ENCODE measurements at places on chromosomes 3 and 15.

DNA sequence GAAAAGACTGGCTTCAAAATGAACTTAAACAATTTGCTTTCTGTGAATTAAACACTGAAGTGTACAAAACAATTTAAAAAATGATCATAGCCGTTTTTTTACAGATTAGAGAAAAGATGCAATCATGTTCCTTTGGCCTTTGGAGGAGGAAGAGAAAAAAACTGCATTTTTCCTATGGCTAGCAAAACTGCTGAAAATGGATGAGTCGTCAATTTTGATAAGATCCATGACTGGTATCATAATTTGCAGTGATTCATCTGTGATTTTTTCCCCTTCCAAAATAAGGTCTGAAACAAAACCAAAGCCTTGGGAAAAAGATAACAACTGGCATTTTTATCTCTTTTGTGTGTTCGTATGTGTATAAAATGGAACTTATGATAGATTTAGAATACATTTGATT lies 255.6 kb upstream of the SATB1 start:
- DNase-seq, result no peak

GRCh38 chr15:51775967-51776816 lies 24.8 kb downstream of the TMOD2 start:
- DNase-seq, result no peak

DNA sequence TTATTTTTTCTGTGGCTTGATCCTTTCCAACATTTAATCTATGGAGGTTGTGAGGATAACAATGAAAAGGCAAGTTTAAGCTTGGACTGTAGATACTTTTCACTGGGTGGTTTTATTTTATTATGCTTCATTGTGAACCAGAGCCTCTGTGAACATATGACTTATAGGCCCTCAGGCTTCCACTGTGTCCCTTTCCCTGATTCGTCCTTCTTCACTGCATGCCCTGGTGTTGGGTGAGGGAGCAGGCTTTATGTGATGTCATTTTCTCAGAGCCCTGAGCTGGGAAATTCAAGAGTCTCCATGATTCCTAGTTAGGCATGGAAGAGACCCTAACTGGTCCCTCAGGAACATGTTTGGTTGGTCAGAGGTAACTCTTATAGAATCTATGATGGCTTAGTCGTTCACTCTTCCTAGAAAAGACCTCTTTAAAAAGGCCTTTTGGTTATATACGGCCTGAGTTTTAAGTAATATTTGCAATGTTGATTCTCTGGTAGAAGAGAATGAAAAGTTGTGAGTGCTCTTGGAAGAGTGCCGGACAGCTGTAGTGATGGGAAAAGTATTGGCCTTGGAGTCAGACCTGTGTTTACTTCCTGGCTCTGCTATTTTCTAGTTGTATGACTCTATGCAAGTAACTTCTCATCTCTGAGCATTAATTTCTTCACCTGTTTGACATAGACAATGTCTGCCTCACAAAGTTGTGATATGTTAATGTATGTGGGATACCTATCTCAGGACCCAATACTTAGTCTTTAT lies 168.4 kb downstream of the LPP start:
- no peak for DNase-seq

DNA sequence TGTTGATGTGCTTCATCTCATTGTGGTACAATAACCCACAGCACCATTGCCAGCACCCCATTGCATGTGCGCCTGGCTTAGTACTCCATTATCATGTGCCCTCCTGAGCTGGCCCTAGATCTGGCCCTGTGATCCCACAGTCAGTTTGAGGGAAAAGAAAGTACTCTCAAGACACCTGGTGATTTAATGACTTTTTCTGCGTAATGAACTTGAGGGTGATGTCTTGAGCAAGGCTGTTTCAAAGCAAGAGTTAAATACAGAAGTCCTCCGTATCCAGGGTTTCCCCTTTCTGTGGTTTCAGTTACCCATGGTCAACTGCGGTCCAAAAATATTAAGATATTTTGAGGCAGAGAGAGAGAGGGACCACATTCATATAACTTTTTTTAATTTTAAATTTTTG lies 16.3 kb downstream of the C3orf20 start:
- no peak for DNase-seq

- no peak for DNase-seq
Measured at GRCh38 chr3:146387566-146387965, 81.8 kb downstream of the PLSCR2 start.

DNA sequence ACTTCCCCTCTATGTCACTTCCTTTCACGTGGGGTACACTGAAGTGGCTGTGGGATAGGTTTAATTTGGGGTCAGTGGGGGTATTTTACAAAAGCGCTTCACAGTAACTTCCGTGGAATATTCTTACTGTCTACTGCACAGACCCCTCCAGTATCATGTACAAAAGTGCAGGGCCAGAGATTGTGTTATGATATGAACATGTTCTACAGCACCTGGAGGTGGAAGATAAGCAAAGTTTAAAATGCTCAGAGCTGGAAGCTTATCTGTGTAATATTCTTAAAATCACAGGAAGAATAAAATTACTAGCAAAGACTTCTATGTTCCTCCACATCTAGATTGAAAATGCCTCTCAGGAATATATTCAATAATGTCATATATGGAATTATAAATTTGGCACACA lies 84.1 kb upstream of the TRIM42 start:
- DNase-seq, result no peak

- no peak for DNase-seq
Measured at GRCh38 chr3:74839566-74839965, 225.1 kb upstream of the CNTN3 start.

DNA sequence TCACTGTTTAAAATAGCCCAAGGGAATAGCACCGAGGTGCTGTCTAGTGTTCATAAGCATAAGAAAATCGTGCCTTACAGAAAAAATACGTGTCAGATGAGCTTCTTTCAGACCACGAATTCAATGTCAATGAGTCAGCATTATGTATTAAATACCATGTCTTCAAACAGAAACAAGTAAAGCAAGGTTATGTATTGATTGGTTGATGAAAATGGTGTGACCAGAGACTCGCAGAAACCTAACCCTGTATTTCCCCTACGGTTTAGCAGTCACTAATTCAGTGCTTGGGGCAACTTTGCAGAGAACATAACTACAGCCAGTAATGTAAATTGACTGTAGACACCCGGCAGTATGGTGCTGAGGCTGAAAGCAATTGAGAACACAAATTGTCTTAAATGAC lies 307.7 kb downstream of the IL5RA start:
- DNase-seq, result no peak

GRCh38 chr15:49707598-49707997 lies 86.8 kb downstream of the DTWD1 start:
- no peak for DNase-seq

- DNase-seq, result no peak
Measured at GRCh38 chr15:66570842-66571478, 5.2 kb upstream of the LCTL start.

- DNase-seq, result no peak
Measured at GRCh38 chr3:136249593-136249992, 547 bp upstream of the PCCB start.

DNA sequence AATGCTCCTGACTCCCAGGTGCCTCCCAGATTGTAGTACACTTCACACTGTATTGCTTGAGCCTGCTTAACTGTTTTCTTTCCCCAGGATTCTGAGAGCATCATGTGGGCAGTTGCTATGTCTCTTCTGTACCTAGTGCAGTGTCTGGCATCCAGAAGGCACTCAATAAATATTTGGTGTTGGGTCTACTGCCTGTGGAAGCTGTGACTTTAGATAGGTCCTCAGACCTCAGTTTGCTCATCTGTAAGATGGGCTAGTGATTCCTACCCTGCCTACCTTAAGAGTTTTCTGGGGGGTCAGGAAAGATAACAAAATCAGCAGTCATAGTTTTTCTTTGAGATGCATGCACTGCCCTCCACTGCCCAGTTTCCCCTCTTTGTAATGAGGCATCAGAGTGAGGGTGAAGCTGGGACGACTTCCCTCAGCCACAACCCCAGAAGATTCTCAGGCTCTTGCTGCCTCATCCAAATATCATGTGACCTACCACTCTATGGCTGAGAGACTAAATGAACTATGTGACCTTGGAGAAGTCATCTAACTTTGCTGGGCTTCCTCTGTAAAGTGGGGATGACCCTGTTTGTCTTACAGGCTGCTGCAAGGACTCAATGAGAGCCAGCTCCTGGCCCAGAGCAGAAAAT lies 50.4 kb downstream of the ATP2B2 start:
- no peak for DNase-seq

DNA sequence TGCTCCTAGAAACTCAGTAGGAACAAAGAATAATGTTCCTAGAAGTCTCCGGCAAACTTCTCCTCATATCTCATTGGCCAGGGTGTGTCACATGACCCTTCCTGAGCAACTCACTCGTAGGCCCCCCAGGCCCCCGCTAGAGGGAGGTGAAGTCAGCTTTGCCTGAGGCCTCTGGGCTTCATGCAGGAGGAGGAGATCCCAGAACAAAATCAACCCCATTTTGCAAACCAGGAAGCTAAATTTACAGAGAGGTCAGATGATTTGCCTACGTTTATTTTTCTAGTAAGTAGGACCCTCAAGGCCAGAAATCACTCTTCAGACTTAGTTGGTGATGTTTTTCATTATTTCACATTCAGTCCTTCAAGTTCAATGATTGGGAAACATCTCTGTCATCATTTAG lies 99.1 kb downstream of the SSR3 start:
- no peak for DNase-seq

- DNase-seq, result no peak
Measured at GRCh38 chr15:80932513-80932815, 57.2 kb downstream of the MESD start.

GRCh38 chr3:143339451-143339850 lies 219.9 kb downstream of the CHST2 start:
- no peak for DNase-seq

- DNase-seq, result no peak
Measured at GRCh38 chr3:133494469-133494868, 79.0 kb upstream of the CDV3 start.

GRCh38 chr3:54783611-54784010 lies 144.2 kb downstream of the LRTM1 start:
- no peak for DNase-seq

DNA sequence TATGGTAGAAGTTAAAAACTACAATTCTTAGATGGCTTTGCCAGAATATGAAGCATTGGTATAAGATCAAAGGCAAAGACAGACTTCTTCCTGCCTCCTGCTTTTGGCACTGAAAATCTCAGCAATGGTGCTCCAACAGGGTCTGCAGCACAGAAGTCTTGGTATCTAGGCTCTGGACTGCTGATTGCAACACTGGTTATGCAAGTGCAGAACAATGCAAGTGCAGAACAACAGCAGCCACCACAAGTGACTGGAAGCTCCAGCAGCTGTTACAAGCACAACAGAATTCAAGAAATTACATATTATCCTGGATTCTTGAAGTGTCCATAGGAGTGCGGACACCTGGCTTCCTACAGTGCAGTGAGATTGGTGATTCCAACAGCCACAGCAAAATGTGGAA lies 33.7 kb downstream of the ZBTB20 start:
- no peak for DNase-seq

All from activated CD4-positive, alpha-beta T cell treated with anti-CD3 and anti-CD28 coated beads, Interleukin-2, amount 50 U/mL, for 24 hours (primary cell).